ENCODE measurements at places on chromosomes 3 and 15. TPM values are rescaled to one million over a fixed set of nuclear protein-coding genes. Genes with fewer than 3 reads are reported as not detected.

GRCh38 chr3:187064210-187065115, 74.8 kb downstream of the RPL39L start:
- H3K4me1 ChIP-seq: peaks cover 6% of the 10 kb centered on the region
- H3K27ac ChIP-seq: peak overlapping the region; percentile 76
- H3K36me3 ChIP-seq: no peaks in the 10 kb centered on the region
- peak; percentile 59 for DNase-seq
- no peaks in the 10 kb centered on the region for H3K27me3 ChIP-seq

- H3K4me3 ChIP-seq: peak overlapping the region; percentile 91
- H3K4me1 ChIP-seq: peaks cover 7% of the 10 kb centered on the region
- no peaks in the 10 kb centered on the region for H3K36me3 ChIP-seq
- H3K27ac ChIP-seq: peak overlapping the region; percentile 89
Measured at GRCh38 chr3:128878556-128879124, 780 bp upstream of the ACAD9 start.

DNA sequence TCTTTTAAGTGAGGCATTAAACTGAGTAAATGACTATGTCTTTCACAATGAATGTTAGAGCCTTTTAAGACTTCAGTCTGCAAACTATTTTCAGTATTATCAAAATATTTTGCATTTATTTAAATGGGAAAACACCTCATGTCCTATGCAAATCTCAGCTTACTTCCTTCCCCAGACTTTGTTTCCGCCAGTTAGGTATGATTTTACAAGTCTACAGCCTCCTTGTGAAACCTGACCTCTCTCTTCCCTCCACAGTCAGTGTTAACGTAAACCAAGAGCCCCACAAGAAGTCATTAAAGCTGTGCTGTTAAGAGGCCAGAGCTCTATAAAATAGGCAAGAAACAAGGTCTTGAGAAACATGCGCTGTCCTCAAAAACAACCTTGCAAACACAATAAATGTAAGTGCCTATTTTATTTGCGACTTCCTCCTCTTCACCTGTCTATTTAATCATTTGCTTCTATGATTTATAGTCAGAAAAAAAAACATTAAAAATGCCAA, 48.3 kb downstream of the PRTG start:
- DNase-seq: peak; percentile 4
- H3K27ac ChIP-seq: no peak overlapping the region
- H3K4me1 ChIP-seq: no peaks in the 10 kb centered on the region
- H3K36me3 ChIP-seq: no peaks in the 10 kb centered on the region
- H3K4me3 ChIP-seq: no peak overlapping the region
- no peaks in the 10 kb centered on the region for H3K27me3 ChIP-seq

- no peak overlapping the region for H3K4me3 ChIP-seq
- no peaks in the 10 kb centered on the region for H3K36me3 ChIP-seq
- no peak for DNase-seq
- H3K27ac ChIP-seq: no peak overlapping the region
Measured at GRCh38 chr3:11120091-11120805, 34.0 kb upstream of the HRH1 start.

- no peak overlapping the region for H3K27ac ChIP-seq
- H3K4me3 ChIP-seq: no peak overlapping the region
- no peaks in the 10 kb centered on the region for H3K4me1 ChIP-seq
- peak; percentile 31 for DNase-seq
Measured at GRCh38 chr3:126522363-126522788, 1.6 kb upstream of the CHST13 start.

- H3K27me3 ChIP-seq: no peaks in the 10 kb centered on the region
- H3K36me3 ChIP-seq: no peaks in the 10 kb centered on the region
- no peaks in the 10 kb centered on the region for H3K4me1 ChIP-seq
- H3K4me3 ChIP-seq: no peak overlapping the region
Measured at GRCh38 chr3:121869736-121870135, 24.5 kb upstream of the SLC15A2 start.

- H3K4me3 ChIP-seq: no peak overlapping the region
- no peak overlapping the region for H3K27ac ChIP-seq
- H3K27me3 ChIP-seq: no peaks in the 10 kb centered on the region
- no peaks in the 10 kb centered on the region for H3K36me3 ChIP-seq
- no peaks in the 10 kb centered on the region for H3K4me1 ChIP-seq
Measured at GRCh38 chr3:124563376-124563775, 166.9 kb upstream of the UMPS start.

DNA sequence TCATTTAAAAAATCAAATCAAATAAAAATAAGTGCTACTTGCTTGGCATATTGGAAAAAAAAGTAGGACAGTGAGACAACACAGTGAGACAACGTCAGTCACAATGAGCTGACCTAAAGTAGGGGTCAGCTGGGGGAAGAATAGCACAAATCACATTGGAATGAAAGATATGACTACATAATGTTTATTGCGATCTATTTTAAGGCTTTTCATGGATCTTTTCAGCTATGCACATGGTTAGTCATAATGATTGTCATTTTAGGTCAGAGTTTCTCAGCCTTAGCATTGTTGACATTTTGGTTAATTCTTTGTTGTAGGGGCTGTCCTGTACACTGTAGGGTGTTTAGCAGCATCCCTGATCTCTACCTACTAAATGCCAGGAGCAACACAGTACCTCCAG, 44.5 kb downstream of the CMSS1 start:
- H3K4me1 ChIP-seq: no peaks in the 10 kb centered on the region
- H3K4me3 ChIP-seq: no peak overlapping the region
- no peaks in the 10 kb centered on the region for H3K36me3 ChIP-seq

DNA sequence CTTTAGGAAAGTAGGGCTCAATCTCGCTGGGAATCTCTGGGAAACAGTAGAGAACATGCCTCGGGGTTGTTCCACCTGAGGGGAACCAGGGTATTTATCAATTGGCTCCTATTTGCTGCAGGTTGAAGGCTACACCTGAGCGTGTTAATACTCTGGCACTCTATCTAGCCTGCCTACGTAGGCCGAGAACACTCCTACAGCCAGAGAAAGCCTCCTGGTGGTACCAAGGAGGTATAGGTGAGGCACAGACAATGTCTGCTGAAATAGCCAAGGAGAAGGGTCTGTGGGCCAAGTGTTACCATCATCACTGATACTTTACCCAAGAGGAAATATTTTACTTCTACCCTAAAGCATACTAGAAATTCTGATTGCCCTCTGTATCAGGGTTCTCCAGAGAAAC, 341.0 kb upstream of the UBE2E2 start:
- no peak for DNase-seq
- no peak overlapping the region for H3K27ac ChIP-seq
- no peaks in the 10 kb centered on the region for H3K4me1 ChIP-seq
- no peak overlapping the region for H3K4me3 ChIP-seq
- no peaks in the 10 kb centered on the region for H3K27me3 ChIP-seq

- DNase-seq: no peak
- no peaks in the 10 kb centered on the region for H3K27me3 ChIP-seq
- H3K36me3 ChIP-seq: no peaks in the 10 kb centered on the region
- no peak overlapping the region for H3K27ac ChIP-seq
- H3K4me1 ChIP-seq: no peaks in the 10 kb centered on the region
Measured at GRCh38 chr3:118530350-118530922, 504.2 kb downstream of the IGSF11 start.

DNA sequence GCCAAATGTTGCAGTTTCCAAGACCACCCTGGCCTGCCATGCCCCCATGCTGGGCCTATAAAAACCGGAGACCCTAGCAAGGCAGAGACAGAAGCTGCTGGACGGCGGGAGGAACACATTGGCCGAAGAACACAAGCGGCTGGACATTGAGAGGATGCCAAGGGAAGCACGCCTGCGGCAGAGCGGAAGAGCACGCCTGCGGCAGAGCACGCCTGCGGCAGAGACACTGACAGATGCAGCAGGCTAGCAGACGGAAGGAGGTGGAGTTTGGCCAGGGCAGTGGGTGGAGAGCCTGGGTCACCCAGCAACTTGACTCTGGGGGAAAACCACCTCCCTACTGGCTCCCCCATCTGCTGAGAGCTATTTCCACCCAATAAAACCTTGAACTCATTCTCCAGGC, 322.3 kb upstream of the TBL1XR1 start:
- no peak overlapping the region for H3K4me3 ChIP-seq
- H3K27me3 ChIP-seq: no peaks in the 10 kb centered on the region
- DNase-seq: no peak
- no peaks in the 10 kb centered on the region for H3K36me3 ChIP-seq
- peak overlapping the region; percentile 40 for H3K27ac ChIP-seq
- H3K4me1 ChIP-seq: peaks cover 4% of the 10 kb centered on the region

- no peak overlapping the region for H3K4me3 ChIP-seq
- H3K4me1 ChIP-seq: no peaks in the 10 kb centered on the region
- H3K36me3 ChIP-seq: no peaks in the 10 kb centered on the region
- H3K27ac ChIP-seq: no peak overlapping the region
Measured at GRCh38 chr3:29169451-29169850, 111.4 kb upstream of the RBMS3 start.

- no peak overlapping the region for H3K4me3 ChIP-seq
- H3K27ac ChIP-seq: no peak overlapping the region
- no peak for DNase-seq
- no peaks in the 10 kb centered on the region for H3K36me3 ChIP-seq
- H3K4me1 ChIP-seq: no peaks in the 10 kb centered on the region
Measured at GRCh38 chr3:19155375-19155774, 7.1 kb downstream of the KCNH8 start.

DNA sequence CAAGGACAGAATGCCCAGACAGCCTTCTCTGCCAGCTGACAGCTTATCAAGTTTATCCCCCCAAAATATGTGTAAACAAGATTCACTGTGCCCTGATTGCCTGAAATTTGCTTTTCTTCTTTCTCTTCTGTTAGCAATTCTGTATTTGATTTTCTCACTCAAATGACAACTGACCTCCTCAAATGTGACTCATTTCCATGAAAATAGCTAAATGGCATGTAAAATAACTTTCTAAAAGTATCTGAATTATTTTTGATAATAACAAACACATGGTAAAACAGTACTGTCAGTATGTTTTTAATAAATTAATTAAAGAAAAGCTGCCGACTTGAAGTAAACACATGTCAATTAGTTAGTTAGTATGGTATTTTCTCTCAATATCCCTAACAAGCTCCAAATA, 202.3 kb upstream of the STAC start:
- no peaks in the 10 kb centered on the region for H3K36me3 ChIP-seq
- no peaks in the 10 kb centered on the region for H3K4me1 ChIP-seq
- H3K27ac ChIP-seq: no peak overlapping the region

DNA sequence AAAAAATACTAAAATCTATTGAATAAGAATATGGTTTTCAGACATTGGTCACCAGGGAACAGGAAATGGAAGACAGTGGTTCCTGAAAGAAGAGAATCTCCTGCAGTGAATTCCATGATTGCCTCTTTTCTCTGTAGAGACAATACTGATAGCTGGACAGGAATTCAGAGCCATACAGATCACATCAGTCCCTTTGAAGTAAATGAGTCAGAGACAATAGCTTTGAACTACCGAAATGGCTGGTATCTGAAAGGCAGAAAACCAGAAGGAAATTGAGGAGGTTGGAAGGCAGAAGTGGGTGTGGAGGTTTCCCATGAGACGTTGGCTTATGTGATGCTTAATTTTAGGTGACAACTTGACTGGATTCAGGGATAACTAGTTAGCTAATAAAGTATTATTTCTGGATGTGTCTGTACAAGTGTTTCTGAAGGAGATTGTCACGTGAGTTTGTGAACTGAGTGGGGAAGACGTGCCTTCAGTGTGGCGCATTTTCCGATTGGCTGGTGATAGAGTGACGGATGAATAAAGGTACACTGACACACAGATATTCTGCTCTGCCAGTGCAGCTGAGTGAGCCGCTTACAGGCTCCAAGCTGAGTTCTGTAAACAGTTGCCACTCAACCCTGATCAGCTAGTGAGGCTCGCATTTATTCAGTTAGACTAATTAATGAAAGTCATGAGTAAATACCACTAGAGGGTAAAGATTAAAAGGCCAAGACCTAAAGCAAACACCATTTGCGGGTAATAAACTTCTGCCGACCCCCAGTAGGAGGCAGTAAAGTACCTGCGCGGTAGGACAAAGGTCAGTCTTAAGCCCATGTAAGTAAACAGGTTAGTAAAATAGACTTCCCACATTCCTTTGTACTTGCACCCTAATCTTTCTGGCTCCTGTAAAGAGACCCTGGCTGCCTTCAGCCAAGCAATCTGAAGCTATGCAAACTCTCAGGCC, 1298.6 kb downstream of the SI start:
- no peak overlapping the region for H3K27ac ChIP-seq
- no peak for DNase-seq
- H3K27me3 ChIP-seq: no peaks in the 10 kb centered on the region
- no peak overlapping the region for H3K4me3 ChIP-seq
- no peaks in the 10 kb centered on the region for H3K4me1 ChIP-seq
- no peaks in the 10 kb centered on the region for H3K36me3 ChIP-seq

- no peak for DNase-seq
- no peaks in the 10 kb centered on the region for H3K4me1 ChIP-seq
- H3K27ac ChIP-seq: no peak overlapping the region
- no peaks in the 10 kb centered on the region for H3K27me3 ChIP-seq
- H3K36me3 ChIP-seq: no peaks in the 10 kb centered on the region
- H3K4me3 ChIP-seq: no peak overlapping the region
Measured at GRCh38 chr15:52113708-52114107, 1.1 kb upstream of the BCL2L10 start.

DNA sequence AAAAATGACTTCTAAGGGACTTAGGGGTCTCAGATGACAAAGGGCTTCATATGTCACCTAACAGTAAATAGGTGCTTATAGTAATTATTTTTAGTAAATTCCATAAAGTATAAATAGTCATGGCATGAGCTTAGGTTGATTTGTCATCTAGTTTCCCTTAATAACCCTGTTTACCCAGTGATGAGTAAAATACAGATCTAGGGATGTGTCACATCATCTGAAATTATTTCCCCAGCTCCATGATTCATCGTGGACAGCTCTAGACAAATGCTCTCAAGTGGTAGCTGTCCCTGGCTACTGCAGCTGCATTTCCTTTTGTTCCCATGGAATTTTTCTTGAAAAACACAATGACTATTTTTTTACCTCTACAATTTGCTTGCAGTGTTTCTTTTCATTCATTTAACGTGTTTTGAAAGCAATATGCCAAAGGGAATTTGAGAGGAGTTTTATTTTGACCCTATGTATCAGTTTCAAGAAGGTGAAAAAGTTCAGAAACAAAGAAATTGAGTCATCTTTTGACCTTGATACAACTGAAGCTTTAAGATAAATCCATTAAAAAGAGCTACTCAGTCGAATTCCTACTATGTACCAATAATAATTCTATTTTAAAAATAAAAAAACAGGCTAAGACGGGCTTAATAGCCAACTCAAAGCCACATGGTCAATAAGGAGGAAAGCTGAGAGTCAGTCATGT, 241.6 kb downstream of the KCNMB2 start:
- no peak overlapping the region for H3K27ac ChIP-seq

- no peaks in the 10 kb centered on the region for H3K4me1 ChIP-seq
- DNase-seq: no peak
- no peaks in the 10 kb centered on the region for H3K27me3 ChIP-seq
- no peak overlapping the region for H3K4me3 ChIP-seq
- H3K27ac ChIP-seq: no peak overlapping the region
Measured at GRCh38 chr3:25437953-25438352, 9.9 kb downstream of the RARB start.

GRCh38 chr3:126216416-126216815, 36.0 kb upstream of the ALDH1L1 start:
- H3K4me3 ChIP-seq: no peak overlapping the region
- H3K36me3 ChIP-seq: no peaks in the 10 kb centered on the region
- no peaks in the 10 kb centered on the region for H3K27me3 ChIP-seq
- DNase-seq: no peak

Gene CCR9
- not detected for total RNA-seq

Gene SLC28A2
- total RNA-seq: not detected

Gene SLC4A7
- 23.5 TPM for total RNA-seq

Gene GOLGA8B
- 197 TPM for total RNA-seq

Gene PP2D1
- not detected for total RNA-seq
